CD4-positive, alpha-beta T cell treated with Interleukin-17A for 4 hours (primary cell): ENCODE measurements at places on chromosomes 1 and 21.
A peak's percentile ranks its signal among the peaks of the same experiment; 100 is the strongest.

DNA sequence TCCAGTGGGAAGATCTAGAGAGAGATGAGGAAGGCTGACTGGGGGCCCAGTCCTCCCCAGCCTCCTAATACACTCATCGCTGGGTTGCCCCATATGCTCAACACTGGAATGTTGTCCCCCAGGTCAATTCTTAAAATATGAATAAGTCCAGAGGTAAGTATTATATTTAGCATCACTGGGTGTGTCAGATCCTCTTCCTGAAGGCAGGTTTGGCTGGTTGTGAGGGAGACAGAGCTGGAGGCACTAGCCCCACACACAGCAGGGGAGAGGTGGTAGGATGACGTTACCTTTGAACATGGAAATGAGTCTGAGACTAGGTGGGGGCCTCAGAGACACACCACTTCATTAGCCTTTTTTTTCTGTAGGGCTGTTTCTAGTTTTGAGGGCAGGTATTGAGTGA lies 42.6 kb downstream of the SLC44A3 start:
- DNase-seq, result no peak

DNA sequence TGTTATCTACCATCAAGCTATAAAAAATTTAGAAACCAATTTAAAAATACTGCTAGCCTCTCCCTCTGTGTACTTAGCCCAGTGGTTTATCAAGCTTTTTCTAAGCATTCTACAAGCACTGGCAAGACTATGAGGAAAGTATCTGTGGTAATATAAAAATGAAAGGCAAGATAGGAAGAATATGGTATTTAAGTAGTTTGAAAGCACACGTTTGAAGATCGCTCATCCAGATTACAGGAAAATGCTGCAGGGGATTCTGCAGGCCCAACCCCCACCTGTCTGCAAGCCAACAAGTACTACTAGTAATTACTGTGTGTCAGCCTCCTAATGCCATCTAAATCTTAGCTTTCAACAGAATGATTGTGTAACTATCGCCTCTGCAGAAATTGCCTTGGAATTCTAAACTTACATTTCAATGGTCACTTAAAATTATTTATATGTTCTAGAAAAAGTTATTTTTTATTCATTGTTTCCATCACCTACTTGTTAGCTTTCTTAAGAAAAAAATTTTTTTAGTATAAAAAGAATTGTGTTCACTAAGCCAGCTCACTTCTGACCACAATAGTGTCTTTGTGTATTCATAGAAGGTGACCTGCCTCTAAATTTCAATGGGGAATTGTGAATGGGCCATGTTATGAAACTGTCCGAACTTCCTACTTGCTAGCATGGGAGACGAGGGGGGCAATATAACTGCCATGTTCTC lies 8.5 kb downstream of the ERRFI1 start:
- DNase-seq, result no peak

- DNase-seq, result no peak
Observed at GRCh38 chr21:42044871-42045495, 26.1 kb upstream of the UMODL1 start.

DNA sequence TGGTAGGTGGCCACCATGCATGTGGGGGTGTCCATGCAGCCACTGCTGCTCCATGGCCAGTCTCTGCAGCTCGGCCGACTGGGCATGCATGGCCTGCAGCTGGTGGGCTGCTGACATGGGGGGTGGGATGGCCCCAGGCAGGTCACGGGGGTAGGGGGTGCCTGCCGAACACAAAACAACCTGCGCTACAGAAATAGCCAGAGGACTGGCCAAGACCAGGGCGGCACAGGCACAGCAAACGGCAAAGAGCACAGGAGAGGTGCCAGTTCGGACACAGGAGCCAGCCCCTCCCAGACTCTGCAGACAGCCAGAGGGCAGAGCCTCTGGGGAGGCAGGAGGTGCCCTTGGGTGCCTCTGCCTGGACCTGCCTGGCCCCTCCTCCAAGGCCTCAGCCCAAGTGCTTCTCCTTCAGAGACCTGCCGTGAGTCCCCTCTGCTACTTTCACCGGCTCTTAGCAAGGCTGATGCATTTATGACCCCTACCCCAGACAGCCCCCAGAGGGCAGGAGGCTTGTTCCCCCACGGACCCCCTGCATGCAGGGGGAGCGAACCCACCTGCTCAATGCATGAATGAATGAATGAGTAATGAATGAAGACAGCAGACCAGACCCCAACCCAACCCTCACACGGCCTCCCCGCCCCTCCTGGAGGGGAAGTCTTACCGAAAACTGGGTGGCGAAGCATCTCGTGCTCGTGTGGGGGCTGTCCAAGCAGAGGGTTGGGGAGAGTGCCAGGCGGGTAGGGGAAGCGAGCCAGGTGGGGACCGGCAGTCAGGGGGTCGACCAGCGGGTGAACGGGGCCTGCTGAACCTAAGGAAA lies 37.7 kb downstream of the SLC45A1 start:
- no peak for DNase-seq

DNA sequence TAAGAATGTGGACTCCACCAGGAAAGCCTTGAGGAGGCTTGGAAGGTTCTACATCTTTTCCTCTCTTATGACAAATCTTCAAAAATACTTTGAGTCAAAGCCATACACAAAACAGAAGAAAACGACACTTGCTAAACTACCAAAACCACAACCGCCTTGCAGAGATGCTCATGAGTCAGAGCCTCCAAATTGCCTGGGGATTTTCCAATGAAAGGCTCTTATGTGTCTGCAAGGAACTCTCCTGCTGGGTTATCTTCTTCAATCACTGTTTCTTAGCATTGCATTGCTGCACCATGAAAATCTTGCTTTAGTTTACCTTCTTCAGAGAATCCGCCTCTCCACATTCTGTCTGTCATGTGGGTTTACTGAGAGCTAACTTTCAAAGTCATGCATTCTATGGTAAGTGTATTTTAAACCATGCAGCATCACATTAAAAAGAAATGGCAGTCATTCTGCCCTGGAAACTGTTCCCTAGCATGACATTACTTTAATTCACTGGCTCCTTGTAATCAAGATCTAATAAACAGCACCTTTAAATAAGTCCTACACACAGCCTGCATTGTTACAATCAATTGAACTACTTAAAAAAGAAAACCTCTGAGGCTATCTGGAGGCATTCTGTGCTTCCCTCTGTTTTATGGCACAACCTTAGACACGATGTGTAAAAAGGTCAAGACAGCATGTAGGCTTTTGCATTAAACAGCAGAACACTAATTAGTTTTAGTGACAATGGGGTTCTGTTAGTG lies 210.0 kb upstream of the FOXD3 start:
- no peak for DNase-seq

GRCh38 chr1:54096877-54097240 lies 43.5 kb downstream of the TCEANC2 start:
- no peak for DNase-seq

DNA sequence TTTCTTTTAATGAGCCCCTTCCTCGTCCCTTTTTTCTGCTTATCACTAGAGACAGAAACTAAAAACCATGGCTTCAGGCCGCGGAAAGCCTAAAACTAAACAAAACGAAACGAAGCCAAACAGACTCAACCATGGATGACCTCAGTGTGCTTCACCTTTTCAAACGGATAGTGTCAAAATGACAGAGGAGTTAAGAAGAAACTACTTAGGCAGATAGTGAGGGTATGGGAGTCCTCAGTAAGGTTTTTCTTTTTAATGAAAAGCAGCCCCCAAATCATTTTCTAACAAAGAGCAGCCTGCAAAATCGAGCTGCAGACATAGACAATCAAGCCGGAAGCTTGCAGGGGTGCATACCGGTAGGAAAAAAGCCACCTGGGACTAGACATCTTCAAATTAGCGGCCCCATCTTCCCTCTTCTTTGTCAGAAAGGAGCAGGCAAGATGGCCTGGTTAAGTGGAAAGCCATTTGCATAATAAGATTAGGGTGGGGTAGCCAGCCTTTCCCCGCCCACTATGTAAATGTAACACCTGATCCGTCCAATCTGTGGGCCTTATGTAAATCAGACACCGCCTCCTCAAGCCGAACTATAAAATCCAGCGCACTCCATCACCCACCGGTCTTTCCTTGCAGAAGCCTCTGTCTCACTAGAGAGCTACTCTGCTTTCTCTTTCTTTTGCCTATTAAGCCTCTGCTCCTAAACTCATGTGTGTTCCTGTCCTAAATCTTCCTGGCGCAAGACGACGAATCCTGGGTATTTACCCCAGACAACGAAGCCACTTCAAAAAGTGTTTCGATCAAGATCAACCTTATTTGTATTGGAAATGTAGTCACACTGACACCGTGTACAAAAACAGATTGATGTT lies 6.2 kb upstream of the ERO1B start:
- DNase-seq, result no peak

DNA sequence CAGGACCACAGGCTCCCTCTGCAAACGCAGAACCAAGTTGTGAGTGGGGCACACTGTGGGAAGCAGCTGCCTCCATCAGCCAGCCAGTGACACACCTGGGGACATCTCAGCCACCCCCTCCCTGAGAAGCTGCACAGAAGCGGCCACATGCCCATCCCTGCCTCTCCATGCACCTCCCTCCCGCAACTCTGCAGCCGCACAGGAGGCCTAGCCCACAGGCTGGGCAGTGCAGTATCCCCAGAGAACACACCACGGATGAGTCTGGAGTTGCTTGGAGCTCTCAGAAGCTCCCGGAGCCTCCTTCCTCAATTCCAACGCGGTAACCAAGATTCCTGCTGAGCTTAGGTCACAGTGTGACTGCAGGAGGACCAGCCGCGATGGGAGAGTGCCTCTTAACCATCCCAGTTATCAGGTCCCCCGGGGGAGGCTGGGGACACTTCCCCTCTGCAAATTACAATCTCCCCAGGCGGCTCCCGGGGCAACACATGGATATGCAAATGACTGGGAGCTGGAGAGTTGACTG lies 1.2 kb upstream of the WNT3A start:
- no peak for DNase-seq

- no peak for DNase-seq
Observed at GRCh38 chr1:47776667-47777131, 220.5 kb downstream of the TRABD2B start.

DNA sequence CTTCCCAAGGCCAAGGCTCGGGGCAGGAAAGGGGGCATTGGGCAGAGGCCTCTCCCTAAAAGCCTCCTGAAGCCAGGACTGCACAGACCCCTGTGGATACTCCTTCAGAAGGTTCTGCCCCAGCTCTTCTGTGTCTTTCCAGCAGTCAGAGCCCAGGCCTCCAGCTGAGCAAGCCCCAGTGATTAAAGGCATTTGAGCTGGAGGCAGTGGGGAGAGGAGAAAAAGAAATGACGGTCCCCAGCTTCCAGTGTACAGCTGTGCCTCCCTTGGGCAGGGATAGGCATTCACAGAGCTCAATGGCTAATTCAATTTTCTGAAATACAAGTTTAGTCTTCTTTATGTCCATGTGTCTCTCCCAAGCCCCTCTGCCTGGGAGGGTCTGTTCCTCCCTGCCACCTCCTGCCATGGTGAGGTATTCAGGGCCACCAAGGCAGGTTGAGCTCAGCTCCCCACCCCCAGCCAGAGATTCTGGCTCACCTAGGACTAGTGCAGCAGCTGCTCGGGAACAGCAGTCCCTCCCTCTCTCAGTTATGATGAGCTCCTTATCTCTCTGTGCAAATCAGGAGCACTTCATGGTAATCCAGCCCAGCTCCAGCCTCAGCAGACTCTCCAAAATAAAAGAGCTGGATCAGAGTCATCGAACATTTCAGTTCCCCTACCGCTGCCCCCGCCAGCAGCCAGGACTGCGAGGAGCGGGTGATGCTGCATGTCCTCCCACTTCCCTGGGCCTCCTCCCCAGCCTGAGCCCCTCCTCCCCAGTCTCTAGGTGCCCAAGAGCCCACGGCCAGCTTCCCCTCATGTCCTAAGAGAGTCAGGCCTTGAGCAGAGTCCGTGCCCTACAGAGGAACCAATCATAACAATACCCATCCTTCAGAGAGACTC lies 208.4 kb upstream of the ZC3H12A start:
- no peak for DNase-seq

- DNase-seq, result no peak
Observed at GRCh38 chr1:57987523-57987922, 559.0 kb downstream of the OMA1 start.

- peak; percentile 62 for DNase-seq
Observed at GRCh38 chr1:112508278-112509004, at the start of gene WNT2B. TSS of gene WNT2B (plus strand) at chr1:112508965. CDS start at chr1:112509263, 298 bp downstream.

- no peak for DNase-seq
Observed at GRCh38 chr1:211895126-211895759, 64.7 kb upstream of the LPGAT1 start.

GRCh38 chr1:108595507-108595906 lies 35.6 kb downstream of the EEIG2 start:
- no peak for DNase-seq

GRCh38 chr1:157124855-157125254 lies 13.3 kb downstream of the ETV3 start:
- DNase-seq, result no peak

DNA sequence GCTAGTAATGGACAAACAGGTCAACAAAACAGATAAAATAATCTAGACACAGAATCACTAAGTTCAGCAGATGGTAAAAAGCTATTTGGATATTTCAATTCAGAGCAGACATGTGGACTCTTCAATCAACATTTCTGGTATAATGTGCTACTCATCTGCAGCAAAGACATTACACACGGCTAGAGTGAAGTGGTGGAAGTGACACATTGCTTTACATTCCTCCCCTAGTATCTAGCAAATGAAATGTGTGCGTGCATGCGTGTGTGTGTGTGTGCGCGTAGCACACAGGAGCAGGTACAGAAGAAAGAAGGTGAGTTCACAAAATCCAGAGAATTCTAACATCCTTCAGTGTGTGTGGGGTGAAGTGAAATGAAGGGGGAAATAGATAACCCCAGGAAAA lies 8.3 kb downstream of the AHCTF1 start:
- peak; percentile 10 for DNase-seq

DNA sequence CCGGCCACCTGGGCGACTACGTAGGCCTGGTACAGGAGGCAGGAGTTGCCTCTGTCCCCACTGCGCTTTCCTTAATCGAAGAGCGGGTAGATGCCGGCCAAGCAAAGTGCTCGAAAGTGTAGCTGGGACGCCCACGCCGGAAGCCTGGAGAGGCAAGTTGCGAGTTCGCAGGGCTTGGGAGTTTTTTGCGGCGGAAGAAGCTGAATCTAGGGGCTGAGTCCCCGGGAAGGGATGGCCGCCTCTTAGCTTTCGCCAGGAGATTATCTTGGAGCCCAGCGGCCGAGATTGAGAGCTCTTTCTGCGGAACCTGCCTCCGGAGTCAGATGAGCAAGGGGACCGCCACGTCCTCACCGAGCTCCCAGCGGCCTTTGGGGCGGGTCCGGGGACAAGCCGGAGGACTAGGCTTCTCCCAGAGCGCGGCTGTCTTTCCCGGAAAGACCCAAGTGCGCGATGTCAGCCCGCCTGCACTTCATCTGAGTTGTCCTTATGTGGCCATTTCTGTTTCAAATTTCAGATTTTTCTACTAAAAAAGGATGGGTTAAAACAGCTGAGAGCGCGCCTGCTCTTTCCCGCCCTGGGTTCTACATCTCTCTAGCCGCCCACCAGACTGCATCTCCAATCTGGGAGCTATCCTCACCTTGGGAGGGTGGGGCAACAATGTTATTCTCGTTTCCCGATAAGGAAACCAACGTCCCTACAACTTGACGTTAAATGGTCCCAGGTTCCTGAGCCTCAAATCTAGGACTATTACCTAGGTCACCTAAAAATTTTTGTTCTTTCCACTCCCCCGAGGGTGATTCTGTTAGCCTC lies 12.4 kb upstream of the TBX15 start:
- DNase-seq, result no peak

GRCh38 chr1:145845144-145845513 lies 301 bp upstream of the NUDT17 start:
- DNase-seq, result no peak

- DNase-seq, result no peak
Observed at GRCh38 chr21:42066521-42066920, 4.6 kb upstream of the UMODL1 start.
